ENCODE measurements at places on chromosomes 5 and 9.
A peak's percentile ranks its signal among the peaks of the same experiment; 100 is the strongest.

DNA sequence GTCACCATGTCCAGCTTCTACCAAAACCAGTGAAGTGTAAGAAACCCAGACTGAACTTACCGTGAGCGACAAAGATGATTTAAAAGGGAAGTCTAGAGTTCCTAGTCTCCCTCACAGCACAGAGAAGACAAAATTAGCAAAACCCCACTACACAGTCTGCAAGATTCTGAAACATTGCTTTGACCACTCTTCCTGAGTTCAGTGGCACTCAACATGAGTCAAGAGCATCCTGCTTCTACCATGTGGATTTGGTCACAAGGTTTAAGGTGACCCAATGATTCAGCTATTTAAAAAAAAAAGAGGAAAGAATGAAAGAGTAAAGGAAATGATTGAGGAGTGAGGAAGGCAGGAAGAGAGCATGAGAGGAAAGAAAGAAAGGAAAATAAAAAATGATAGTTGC, 19.8 kb downstream of the IL7R start:
- DNase-seq, result no peak

- no peak for DNase-seq
Observed at GRCh38 chr9:115114546-115114945, 3.4 kb downstream of the TNC start.

GRCh38 chr5:68318955-68319705, 103.6 kb downstream of the PIK3R1 start:
- peak; percentile 34 for DNase-seq

- peak; percentile 32 for DNase-seq
Observed at GRCh38 chr5:27472000-27472763, 433.8 kb upstream of the CDH9 start.

DNA sequence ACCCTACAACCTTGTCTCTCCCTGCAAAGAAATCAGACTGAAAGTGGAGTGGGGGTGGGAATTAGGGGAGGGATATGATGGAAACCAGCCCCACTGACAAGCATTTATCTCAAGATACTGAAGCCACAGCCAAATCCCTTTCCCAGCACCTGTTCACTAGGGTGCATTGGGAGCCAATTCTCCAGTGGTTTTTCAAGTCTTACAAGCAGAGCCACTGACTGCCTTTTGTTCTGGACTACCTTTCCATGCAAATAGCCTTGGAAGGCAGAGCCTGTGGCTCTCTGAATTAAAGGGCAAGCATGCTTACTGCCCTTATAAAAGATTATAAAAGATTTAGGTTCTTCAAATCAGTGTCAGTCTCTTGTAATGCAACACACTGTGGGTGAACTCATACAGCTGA, 8.8 kb upstream of the GGTA1 start:
- no peak for DNase-seq

- DNase-seq, result no peak
Observed at GRCh38 chr9:7977586-7977985, 178.0 kb upstream of the DMAC1 start.

DNA sequence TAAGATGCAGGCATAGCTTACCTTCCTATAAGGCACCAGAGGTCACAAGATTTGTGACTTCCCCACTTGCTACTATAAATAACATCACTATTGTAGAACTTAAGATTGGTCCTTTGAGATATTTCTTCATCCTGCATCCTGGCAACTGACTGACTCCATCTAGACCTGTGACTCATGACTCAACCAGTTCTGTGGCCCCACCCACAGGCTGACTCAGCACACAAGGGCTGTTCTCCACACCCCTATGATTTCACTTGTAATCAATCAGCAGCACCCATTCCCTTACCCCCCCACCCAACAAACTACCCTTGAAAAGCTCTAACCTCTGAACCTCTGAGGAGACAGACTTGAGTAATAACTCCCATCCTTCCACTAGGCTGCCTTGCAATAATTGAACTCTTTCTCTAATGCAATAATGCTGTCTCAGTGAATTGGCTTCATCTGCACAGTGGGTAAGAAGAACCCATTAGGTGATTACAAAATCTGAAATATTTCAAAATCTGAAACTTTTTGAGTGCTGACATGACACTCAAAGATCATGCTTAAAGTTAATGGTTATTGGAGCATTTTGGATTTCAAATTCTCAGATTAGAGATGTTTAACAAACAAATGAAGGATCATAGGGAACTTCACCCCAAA, 296.7 kb downstream of the ARL15 start:
- DNase-seq, result peak; percentile 92

GRCh38 chr5:138159666-138160065, 18.8 kb downstream of the BRD8 start:
- no peak for DNase-seq

GRCh38 chr9:114869845-114870244, 60.5 kb downstream of the TNFSF8 start:
- no peak for DNase-seq

- no peak for DNase-seq
Observed at GRCh38 chr5:6631441-6631840, 1.4 kb downstream of the NSUN2 start.

- DNase-seq, result no peak
Observed at GRCh38 chr5:135632798-135633197, 54.0 kb upstream of the CXCL14 start.

- DNase-seq, result no peak
Observed at GRCh38 chr9:128005923-128006322, 25.1 kb upstream of the EEIG1 start.

DNA sequence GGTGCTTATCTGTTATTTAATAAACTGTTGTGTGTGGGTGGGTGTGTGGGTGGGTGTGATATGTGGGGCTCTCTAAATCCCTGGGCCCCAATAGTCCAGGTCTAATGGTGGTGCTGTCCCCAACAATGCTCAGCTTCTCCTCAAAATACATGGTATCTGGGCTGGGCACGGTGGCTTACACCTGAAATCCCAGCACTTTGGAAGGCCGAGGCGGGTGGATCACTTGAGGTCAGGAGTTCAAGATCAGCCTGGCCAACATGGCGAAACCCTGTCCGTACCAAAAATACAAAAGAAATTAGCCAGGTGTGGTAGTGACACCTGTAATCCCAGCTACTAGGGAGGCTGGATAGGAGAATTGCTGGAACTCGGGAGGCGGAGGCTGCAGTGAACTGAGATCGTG, 4.5 kb upstream of the ORM1 start:
- DNase-seq, result no peak

GRCh38 chr5:1760656-1761452, 38.8 kb downstream of the MRPL36 start:
- no peak for DNase-seq

DNA sequence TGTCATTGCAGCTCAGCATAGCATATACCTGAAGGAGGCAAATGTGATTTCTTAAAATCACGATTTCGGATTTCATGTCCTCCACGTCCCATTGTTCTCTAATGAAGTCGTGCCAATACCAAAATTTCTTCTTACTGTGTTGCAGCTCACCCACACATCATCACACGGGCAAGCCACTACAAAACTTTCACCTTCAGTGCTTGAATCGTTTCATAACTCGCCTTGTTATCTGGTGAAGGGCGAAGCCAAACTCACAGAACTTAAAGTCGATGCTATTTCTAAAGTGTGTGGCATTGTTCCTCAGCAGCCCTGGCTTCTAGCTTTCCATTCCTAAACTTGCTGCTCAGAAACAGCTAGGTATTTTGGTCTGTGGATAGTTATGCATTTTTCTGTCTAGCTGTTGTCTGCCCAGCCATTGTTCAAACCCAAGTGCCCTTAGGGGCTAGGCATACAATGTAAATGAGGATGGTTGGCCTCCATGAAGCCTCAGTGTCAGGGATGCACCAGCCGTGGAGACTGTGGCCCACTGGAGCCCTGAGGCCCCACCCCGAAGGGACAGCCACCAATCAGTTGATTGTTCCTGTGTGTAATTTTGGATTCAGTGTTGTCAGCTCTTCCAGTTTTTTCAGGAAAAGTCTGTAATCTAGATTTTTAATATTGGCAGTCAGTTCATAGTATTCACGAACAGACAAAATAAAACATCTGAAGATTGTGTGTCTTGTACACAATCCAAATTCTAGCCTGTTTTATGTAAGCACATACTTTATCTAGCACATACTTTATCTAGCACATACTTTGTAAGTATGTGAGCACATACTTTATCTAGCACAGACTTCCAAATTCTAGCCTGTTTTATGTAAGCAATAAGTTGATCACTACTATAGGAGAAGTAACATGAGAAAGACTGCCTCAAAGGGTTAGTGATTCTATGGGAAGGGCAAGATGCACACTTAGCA, 112.8 kb downstream of the DAPK1 start:
- no peak for DNase-seq

GRCh38 chr5:56172241-56172640, 60.9 kb downstream of the ANKRD55 start:
- peak; percentile 79 for DNase-seq

GRCh38 chr5:125415126-125415525, 668.7 kb upstream of the ZNF608 start:
- DNase-seq, result no peak

GRCh38 chr5:174765540-174765939, 41.2 kb downstream of the MSX2 start:
- DNase-seq, result no peak

- DNase-seq, result no peak
Observed at GRCh38 chr5:4142842-4143241, 547.2 kb downstream of the IRX1 start.

DNA sequence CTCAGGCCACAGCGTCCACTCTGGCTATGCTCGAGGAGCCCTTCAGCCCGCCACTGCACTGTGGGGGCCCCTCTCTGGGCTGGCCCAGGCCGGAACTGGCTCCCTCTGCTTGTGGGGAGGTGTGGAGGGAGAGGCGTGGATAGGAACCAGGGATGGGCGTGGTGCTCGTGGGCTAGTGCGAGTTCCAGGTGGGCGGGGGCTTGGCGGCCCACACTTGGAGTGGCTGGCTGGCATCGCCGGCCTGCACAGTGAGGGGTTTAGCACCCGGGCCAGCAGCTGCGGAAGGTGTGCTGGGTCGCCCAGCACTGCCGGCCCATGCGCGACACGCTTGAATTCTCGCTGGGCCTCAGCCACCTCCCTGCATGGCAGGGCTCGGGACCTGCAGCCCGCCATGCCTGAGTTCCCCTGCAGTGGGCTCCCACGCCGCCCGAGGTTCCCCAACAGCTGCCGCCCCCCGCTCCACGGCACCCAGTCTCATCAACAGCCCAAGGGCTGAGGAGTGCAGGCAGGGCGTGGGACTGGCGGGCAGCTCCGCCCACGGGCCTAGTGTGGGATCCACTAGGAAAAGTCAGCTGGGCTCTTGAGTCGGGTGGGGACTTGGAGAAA, 103.8 kb downstream of the YTHDC2 start:
- DNase-seq, result no peak

DNA sequence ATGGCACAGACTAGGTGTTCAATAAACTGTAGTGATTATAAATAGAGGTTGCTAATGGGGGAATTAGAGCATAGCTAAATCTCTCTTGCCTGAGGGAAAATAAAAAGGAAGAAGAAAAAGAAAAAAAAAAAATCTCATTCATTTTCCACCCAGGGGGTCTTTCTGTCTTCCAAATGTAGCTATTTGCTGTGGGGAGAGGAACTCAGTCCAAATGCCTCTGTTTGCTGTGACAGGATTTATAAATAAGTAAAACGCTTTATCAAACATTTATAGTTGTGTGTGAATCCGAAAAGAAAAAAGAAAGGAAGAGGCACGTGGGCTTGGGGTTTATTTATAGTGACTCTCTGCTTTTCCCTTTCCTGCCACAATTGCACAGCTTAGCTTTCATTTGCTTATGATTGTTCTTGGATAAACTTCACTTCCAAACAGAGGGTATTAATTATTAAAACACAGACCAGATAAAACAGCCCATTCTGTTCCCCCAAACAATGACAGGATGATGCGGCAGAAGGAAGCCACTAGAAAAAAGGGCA, 245.7 kb downstream of the ASTN2 start:
- DNase-seq, result no peak

GRCh38 chr5:167743695-167744464, 547.6 kb upstream of the WWC1 start:
- DNase-seq, result peak; percentile 55

DNA sequence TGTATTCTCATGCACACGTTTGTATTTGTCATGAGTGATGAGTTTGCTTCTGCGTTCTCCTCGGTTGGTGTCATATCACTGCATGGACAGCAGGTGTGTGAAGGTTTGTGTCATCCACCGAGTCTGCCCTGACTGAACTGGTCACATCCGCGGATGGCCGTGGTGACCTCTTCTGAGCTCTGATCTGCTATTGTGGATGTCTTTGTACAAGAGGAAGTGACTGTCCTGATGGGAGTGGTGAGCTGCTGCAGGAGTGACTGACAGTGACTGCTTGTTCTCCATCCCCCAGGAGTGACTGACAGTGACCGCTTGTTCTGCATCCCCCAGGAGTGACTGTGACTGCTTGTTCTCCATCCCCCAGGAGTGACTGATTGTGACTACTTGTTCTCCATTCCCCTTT, 69.9 kb downstream of the EHMT1 start:
- DNase-seq, result no peak

GRCh38 chr9:88953381-88954029, 37.8 kb upstream of the S1PR3 start:
- peak; percentile 57 for DNase-seq

GRCh38 chr5:160020964-160021363, 12.0 kb downstream of the TTC1 start:
- DNase-seq, result no peak

- DNase-seq, result no peak
Observed at GRCh38 chr5:59503220-59503619, 390.3 kb downstream of the PDE4D start.

- no peak for DNase-seq
Observed at GRCh38 chr5:8176101-8176693, 307.2 kb downstream of the MTRR start.

- DNase-seq, result no peak
Observed at GRCh38 chr5:159944056-159944600, 27.8 kb downstream of the ADRA1B start.

DNA sequence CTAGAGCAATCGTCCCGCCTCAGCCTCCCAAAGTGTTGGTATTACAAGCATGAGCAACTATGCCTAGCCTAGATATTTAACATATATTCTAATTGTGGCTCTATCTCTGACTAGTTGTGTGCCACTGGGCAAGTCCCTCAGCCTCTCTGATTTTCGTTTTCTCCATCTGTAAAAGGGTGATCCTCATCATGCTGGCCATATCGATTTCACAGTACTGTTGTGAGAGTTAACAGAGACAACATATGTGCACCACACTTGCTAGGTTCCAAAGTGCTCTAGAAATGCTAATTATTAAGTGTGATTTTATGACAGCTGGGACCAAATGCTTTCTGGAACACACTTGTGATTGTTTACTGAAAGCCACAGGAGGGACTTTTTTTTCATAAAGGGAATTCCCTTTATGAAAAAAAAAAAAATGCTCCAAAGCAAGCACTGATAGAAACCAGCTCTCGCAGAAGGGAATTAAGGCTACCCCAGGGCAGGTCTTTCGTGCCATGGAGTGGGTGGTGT, 78.5 kb upstream of the EPB41L4B start:
- no peak for DNase-seq

GRCh38 chr9:35859310-35859989, 10.8 kb downstream of the OR13J1 start:
- DNase-seq, result no peak

DNA sequence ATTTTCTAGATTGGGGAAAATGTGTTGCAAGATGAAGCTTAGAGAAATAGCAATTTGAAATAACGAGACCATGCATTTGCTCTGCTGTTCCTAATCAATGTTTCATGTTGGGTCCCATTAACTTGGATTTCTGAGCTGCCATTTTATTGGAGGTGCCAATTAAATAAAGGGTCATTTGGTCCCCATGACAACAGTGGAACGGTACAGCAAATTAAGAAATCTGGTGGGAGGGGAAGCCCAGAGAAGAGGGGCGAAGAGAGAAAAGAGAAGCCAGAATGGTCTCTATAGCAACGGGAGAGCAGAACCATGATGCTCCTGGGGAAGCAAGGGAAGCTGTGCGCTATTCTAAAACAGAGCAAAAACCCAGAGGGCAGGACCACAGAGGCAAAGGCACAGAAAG, 120.2 kb downstream of the ENTREP1 start:
- no peak for DNase-seq
